ENCODE measurements at places on chromosomes 6 and 20.

DNA sequence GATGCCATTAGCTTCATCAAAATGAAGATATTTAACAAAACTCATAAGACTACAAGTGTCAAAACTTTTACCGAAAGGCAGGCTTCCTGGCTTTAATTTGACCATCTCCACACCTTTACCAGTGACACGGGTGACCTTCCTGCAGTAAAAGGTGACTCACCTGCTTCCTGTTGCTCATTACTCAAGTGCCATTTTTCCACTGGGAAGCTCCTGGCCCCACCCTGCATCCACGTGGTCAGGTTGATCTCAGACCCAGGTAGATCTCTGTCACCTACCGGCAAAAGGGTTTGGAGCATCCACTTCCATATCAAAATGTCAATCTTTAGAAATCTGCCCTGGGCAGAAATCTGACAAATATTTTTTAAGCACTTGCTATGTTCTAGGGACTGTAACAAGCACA is 31.9 kb upstream of the CDH4 start:
- DNase-seq = no peak

GRCh38 chr6:66796987-66797386 is 1090.0 kb upstream of the EYS start:
- DNase-seq = no peak

- no peak for DNase-seq
Observed at GRCh38 chr6:98487612-98488011, 346.8 kb upstream of the POU3F2 start.

- DNase-seq = no peak
Observed at GRCh38 chr6:112639391-112639831, 292.3 kb downstream of the RFPL4B start.

GRCh38 chr20:52619101-52619500 is 353.1 kb upstream of the TSHZ2 start:
- no peak for DNase-seq

DNA sequence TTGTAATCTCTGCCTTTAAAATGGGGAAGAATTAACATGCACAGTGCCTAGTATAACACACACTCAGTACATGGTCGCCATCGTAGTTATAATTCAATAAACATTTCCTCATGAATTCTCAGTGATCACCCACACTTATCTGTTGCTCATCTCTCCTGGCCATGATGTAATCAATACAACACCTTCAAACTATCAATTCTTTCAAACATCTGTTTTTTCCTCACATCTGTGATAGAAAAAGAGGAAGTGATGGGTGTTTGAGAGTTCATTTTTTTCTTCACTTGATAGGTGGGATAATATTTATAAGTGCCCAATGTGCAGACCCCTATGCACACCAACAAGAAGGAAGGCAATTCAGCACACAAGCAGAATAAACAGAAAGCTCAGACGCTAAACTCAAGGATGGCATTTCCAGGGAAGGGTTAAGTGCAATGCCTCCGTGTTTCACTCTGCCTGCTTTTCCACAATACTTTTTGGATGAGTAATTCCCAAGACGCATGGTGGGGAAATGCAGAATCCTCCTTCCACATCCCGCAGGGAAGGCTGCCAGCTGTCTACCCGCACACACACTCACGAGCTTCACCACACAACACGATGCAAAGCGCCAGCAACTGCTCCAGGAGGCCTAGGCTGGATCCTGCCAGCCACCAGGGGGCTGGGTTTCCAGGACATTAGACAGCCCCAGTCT is 100.3 kb downstream of the GMPR start:
- DNase-seq = no peak

DNA sequence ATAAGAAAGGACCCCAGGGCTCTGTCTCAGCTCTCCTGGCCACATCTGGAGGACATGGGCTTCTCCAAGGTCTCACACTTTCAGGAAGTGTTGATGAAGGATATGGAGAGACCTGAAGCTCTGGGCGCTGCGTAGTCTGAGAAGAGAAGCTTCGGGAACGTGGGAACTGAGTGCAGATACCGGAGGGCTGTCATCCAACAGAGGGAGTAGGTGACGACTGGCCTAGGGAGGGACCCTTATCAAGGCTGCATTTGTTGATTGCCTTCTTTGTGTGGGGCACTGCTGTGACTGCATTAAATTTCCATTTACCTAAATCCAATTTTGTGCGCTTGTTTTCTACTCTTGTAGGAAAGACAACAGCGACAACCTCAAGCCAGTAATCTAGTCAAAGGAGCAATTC is 63.4 kb downstream of the PLG start:
- DNase-seq = no peak

DNA sequence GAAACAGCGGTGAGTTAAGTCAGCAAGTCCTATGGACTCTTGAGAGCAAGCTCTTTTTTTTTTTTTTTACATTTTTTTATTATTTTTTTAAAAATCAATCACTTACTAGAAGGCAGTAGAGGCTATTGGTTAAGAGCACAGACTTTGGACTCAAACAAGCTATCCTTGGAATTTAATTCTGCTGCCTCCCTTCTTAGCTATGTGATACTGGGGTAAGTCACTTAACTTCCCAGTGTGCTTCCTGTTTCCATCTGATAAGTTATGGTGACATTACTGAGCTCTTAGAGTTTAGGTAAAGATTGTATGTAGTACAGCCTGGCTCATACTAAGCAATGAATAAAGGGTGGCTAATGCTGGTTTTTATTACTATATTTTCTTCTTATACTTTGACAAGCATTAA is 770.5 kb upstream of the FLRT3 start:
- DNase-seq = no peak

DNA sequence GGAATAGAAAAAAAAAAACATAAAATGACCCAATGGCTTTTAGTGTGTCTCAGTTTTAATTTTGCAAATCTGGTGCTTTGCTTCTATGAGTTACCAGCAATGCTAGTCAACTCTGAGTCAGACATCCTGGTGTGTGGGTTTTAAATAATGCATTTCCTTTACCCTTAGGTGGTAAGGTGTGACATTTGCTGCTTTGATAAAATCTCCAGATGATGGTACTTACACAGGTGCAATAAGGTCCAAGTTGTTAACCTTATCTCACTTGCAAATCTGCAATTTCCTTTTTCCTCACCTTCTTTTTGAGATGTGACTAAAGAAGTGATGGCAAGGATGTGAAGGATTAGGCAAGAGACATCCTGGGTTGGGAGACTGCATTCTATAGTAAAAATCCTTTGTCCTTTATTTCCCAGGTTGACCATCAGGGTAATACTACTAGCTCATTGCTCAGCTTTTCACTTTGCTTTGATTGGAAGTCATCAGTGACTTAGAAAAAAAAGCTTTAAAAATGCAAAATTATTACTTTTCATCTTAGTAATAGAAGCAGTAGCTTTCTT is 818.5 kb upstream of the FLRT3 start:
- DNase-seq = no peak

- no peak for DNase-seq
Observed at GRCh38 chr20:42179768-42180167, 561.6 kb upstream of the CHD6 start.

DNA sequence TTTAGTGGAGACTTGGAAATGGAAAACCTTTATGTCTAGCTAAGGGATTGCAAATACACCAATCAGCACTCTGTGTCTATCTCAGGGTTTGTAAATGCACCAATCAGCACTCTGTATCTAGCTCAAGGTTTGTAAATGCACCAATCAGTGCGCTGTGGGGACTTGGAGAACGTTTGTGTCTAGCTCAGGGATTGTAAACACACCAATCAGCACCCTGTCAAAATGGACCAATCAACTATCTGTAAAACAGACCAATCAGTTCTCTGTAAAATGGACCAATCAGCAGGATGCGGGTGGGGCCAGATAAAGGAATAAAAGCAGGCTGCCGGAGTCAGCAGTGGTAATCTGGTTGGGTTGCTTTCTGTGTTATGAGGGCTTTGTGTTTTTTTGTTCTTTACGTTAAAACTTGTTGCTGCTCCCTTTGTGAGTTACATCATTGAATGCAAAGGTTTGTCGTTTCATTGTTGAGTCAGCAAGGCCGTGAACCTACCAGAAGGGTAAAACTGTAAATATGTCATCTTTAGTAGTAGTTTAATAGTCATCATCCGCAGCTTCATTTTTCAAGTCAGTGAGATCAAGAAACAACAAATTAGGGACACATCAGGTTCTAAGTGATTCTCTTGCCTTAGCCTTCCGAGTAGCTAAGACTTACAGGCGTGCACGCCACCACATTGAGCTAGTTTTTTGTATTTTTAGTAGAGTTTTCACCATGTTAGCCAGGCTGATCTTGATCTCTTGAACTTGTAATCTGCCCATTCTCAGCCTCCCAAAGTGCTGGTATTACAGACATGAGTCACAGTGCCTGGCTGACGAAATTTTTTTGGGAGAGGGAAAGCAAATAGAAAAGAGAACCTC is 22.7 kb upstream of the NUP153 start:
- DNase-seq = no peak

- peak; percentile 17 for DNase-seq
Observed at GRCh38 chr6:32785781-32786533, 22.6 kb upstream of the HLA-DQB2 start.

GRCh38 chr20:34143951-34144350 is 31.9 kb upstream of the EIF2S2 start:
- DNase-seq = no peak

GRCh38 chr6:105803442-105803841 is 282.7 kb upstream of the PRDM1 start:
- DNase-seq = no peak

DNA sequence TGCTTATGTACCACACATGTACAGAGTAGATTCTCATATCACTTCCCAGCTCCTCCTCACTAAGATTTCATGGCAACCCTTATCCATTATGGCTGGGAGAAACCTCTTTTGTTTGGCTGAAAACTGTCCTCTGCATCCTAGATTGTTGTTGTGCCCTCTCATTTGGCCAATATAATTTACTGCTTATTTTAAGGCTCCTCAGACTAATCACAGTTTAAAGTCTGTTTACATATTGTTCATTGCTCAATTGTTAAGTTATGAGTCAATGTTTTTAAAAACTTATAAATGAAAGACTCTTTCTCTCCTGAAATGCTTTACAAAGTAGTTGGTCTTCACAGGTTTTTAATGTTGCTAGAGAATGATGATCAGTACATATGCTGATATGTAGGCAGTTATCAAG is 57.3 kb downstream of the FAM83B start:
- no peak for DNase-seq

- DNase-seq = no peak
Observed at GRCh38 chr20:42181064-42181463, 562.9 kb upstream of the CHD6 start.

DNA sequence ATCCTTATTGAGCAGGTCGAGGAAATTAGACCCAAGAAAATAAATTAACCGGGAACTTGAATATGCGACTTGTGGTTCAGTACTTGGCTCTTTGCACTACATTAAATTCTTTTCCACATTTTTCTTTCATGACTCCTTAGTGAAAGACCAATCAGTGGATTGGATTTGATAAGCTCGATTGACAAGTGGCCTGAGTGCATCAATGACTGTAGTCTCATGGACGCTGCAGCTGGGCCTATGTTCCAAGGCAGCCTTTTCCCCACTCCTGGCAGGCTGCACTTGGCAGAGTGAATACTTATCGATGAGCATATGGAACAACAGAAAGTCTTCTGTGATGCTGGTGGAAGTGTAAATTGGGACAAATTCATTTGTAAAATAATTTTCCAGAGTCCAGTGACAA is 210.8 kb upstream of the EXOC2 start:
- DNase-seq = no peak

GRCh38 chr6:53831936-53832660 is 37.3 kb downstream of the LRRC1 start:
- DNase-seq = no peak

- DNase-seq = no peak
Observed at GRCh38 chr6:88763160-88763559, 200.3 kb downstream of the RNGTT start.

DNA sequence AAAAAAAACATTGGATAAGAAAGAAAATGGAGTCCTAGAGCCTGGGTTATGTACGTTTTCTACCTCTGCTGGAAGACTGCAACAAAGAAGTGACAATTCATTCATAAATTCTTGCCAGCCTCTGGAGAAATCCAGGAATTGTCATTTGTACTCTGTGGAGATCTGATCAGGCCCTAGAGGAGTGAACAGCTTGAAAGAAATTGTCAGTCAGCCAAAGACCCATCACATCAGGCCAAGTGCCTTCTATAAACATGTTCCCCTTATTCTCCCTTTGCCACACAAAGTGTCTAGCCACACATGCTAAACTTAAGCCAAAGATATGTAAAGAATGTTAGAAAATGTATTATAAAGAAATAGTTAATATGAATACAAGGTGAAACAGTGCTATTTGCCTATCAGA is 152.4 kb downstream of the ADAT2 start:
- DNase-seq = no peak

GRCh38 chr6:144155529-144155928 is 5.2 kb downstream of the STX11 start:
- DNase-seq = no peak

DNA sequence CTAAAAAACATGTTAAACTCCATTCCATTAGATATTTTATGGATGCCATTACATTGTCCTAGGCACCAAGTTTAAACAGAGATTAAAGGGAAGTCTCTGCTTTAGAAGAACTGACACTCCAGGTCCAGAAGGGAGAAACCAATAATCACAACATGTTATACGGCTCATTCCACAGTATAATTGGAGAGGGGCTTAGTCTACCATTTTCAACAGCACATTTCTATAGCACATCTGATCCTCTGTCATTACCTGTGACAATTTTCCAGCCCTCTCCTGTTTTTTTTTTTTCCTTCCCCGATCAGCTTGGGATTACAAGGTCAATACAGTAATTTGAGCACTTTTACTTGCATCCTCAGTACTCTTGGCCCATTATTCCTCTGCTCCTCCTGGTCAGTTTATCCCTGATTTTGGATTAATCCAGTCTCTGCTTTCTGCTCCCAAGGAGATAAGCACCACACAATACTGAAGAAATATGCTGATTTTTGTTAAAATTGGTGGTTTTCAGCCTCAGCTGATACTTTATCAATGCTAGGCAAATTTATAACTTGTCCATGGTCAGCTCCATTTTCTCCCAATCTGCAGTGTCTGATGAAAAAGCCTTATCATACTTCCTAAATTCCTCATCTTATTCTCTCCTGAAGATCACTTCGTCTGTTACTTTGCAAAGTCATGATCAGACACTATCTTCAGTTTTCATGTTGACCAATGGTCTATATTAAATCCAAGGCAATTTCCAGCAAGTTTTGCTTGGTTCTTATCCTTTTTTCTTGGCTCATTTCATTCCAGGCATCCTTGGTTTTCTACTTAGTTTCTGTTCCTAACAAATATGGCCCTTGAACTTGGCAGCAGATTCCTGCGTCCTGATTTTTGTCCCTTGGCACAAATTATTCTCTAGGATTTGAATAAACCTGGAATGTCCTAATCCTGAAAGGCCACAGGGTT is 30.8 kb upstream of the SYNCRIP start:
- DNase-seq = no peak

DNA sequence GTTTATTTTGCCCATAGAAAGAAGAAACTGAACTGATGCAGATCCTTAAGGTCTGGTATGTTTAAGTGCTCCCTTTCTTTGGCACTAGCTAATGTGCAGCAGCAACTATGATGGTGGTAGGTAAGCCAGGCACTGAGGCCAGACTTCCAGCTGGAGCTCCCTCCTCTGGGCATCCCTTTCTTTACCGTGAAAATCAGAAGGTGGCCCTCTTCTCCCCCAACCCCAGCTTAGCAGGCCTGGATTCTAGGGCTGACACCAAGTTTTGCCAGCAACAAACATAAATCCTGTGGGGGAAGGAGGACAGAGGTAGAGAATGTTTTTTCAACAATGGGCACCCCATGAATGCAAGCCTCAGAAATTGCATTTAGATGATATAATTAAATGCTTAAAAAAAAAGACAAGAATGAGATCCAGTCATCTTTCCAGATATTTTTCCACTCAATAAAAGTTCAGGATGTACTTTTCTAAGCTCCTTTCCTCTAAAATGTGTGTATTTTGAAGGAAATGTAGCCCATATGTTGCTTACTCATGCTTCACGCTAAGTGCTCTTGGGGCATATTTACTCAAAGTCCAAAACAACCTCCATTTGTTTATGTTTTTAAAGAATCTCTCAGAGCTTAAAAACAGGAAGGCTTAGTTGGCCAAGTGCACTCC is 123.9 kb upstream of the NXT1 start:
- no peak for DNase-seq

All from NCI-H345 (cell line).